SHP77 treated with DMSO at 0.1 percent for 48 hours (cell line): ENCODE measurements at places on chromosomes 1 and 21.

- DNase-seq = no peak
These were observed 79.5 kb downstream of the TM2D1 start for GRCh38 chr1:61645476-61645875.

DNA sequence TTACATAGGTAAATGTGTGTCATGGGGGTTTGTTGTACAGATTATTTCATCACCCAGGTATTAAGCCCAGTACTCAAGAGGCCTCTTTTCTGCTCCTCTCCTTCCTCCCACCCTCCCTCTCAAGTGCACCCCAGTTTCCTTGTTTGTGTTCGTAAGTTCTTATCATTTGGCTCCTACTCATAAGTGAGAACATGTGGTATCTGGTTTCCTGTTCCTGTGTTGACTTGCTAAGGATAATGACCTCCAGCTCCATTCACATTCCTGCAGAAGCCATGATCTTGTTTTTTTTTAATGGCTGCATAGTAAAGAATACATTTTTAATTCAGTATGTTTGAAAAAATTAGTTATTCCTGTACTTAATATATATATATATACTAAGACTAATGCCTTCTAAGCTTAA is 107.7 kb downstream of the CLDN17 start:
- no peak for DNase-seq

- DNase-seq = no peak
These were observed 53.6 kb upstream of the LAX1 start for GRCh38 chr1:203711251-203712007.

- DNase-seq = no peak
These were observed 36.6 kb downstream of the SLC9A1 start for GRCh38 chr1:27118440-27118689.

GRCh38 chr21:36134803-36135390 is at the start of gene CBR3:
Gene CBR3, plus strand, starts transcription at chr21:36135079. Its CDS starts 114 bp downstream, at chr21:36135193.
- DNase-seq = no peak
